ENCODE measurements at places on chromosomes 13 and 19.
A peak's percentile ranks its signal among the peaks of the same experiment; 100 is the strongest.

DNA sequence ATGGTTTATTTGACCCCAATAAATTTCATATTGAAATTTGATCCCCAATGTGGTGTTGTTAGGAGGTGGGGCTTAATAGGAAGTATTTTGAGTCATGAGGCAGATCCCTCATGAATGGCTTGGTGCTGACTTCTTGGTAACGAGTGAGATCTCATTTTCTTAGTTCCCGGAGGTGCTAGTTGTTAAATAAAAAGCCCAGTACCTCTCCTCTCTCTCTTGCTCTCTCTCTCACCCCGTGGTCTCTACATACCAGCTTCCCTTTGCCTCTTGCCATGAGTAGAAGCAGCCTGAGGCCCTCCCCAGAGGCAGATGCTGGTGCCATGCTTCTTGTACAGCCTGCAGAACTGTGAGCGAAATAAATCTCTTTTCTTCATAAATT, 39.4 kb upstream of the KATNAL1 start:
- no peak for DNase-seq

DNA sequence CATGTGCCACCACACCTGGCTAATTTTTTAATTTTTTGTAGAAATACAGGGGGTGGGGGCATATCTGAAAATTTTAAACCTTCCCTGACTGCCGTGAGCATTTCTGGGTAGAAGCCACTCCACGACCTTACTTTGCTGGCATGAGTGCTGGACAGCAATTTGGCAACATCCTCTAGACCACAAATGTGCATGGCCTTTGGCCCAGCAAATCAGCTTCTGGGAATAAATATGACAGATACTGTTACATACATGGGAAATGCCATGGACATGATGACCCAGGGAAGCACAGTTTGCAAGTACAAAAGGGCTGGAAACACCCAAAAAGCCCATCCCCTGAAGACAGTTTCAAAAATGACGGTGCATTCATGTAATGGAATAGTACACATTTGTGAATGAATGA, 3.2 kb upstream of the PVR start:
- peak; percentile 95 for DNase-seq

DNA sequence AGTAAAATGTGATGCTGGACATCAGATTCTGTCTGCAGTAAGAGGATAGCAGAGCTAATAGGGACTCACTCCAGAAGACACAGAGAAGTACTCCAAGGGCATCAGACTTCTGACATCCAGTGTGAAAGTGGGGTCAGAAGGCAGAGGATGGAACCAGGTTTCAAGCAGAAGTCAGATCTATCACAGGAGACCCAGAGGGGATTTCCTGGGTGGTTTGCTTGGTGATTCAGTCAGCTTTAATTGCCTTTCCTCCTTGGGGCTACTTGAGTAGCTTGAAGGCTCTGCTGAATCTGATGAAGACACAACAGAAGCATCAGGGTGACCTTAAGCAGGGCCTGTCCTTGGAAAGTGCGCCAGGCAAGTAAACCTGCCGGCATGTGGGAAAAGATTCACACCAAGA, 300.6 kb downstream of the COG6 start:
- no peak for DNase-seq

GRCh38 chr19:11261971-11262839, at the start of gene DOCK6:
TSS of gene DOCK6 (minus strand) at chr19:11262524. CDS start at chr19:11262440, 84 bp downstream.
- no peak for DNase-seq

DNA sequence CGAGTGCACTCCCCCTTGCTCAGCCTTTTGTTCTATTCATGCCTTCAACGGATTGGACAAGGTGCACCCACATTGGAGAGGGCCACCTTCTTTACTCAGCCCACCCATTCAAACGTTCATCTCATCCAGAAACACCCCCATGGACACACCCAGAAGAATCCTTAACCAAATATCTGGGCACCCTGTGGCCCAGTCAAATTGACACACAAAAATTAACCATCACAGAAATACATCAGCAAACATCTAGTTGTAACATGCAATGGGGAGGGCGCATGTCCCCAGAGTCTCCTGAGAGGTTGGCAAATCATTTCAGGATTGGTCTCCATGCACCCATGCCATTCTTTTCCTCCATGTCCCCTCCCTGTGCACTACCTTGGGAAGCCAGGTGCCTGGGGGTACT, 167.1 kb downstream of the ZNF536 start:
- no peak for DNase-seq
